Activated CD4-positive, alpha-beta memory T cell treated with anti-CD3 and anti-CD28 coated beads, Interleukin-2, amount 10 ng/mL, durations not matched to agents 7 days and 5 days (primary cell): ENCODE measurements at places on chromosomes 7 and 10. TPM values are rescaled to one million over a fixed set of nuclear protein-coding genes. Genes with fewer than 3 reads are reported as not detected.

FEZF1 gene
- total RNA-seq, result not detected

EN2 gene
- not detected for total RNA-seq

INSYN2A gene
- total RNA-seq, result not detected

GRCh38 chr10:109963439-109963838 lies 40.1 kb upstream of the XPNPEP1 start:
- no peak for DNase-seq
- H3K27ac ChIP-seq, result no peak overlapping the region
- peaks cover 2% of the 10 kb centered on the region for H3K27me3 ChIP-seq
- no peak overlapping the region for H3K4me3 ChIP-seq
- peaks cover 4% of the 10 kb centered on the region for H3K4me1 ChIP-seq

DNA sequence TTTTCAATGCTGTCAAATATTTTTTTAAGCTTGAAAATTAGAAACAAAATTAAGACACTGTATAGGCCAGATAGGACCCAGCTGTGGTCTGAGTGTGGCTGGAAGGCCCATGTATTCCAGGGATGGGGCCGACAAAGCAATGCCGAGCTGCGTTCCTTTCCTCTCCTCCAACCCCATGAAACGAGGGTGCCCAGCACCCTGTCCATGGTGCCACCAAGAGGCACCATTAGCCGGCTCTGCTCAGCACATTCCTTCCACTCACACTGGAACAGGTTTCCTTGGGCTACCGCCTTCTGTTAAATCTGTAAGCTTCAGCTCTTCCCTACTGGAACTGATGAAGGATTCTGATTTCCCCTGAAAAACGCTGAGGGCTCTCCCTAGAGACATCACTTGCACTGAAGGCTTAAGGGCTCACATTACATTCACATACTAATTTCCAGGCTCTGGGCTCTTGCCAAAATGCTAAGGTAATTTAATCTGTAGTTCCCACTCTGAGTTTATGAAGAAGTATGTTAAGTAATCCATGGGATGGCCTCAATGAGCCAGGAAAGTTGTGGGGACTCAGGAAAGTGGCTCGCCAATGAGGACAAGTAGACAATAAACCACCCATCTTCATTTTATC lies 73.7 kb upstream of the CAMK2B start:
- H3K4me3 ChIP-seq, result no peak overlapping the region
- no peak for DNase-seq
- no peak overlapping the region for H3K27ac ChIP-seq

- DNase-seq, result no peak
- no peaks in the 10 kb centered on the region for H3K4me1 ChIP-seq
- H3K27ac ChIP-seq, result no peak overlapping the region
- no peaks in the 10 kb centered on the region for H3K36me3 ChIP-seq
These were observed 126.3 kb upstream of the TCERG1L start for GRCh38 chr10:131437556-131438475.

DNA sequence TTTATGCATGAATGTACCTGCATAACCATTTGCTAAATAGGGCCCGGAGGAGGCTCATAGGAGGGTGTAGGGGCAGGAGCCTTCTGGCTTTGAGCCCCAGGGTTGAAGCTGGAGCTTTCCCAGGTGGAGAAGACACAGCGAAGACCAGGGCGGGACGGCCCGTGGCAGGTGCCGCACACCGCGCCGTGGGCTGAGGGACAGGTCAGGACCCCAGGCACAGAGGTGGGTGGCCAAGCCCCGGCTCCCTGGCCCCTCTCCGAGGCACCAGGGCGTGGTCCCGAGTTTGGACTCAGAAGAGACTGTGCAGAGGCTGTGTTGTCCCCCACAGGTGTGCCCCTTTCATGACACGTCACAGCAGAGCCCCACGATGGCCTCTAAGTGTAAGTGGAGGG lies 56.5 kb downstream of the PWWP2B start:
- H3K4me1 ChIP-seq, result peaks cover 15% of the 10 kb centered on the region
- H3K36me3 ChIP-seq, result no peaks in the 10 kb centered on the region
- DNase-seq, result no peak
- no peak overlapping the region for H3K4me3 ChIP-seq

CXCL12 gene
- not detected for total RNA-seq

DNA sequence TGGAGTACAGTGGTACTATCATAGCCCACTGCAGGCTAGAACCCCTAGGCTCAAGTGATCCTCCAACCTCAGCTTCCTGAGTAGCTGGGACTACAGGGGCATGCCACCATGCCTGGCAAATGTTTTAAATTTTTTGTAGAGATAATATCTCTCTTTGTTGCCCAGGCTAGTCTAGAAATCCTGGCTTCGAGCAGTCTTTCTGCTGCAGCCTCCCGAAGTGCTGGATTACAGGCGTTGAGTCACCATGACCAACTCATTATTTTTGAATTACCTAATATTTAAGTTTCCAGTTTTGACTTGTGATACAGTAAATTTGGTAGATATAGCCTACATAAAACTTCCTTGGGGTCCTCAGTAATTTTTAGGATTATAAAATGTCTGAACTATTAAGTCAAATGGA lies 74.1 kb downstream of the RUNDC3B start:
- H3K4me3 ChIP-seq, result no peak overlapping the region
- no peak for DNase-seq
- no peaks in the 10 kb centered on the region for H3K36me3 ChIP-seq
- no peaks in the 10 kb centered on the region for H3K27me3 ChIP-seq

GRCh38 chr7:55452971-55453370 lies 87.8 kb downstream of the LANCL2 start:
- no peak for DNase-seq
- H3K36me3 ChIP-seq, result peaks cover 19% of the 10 kb centered on the region
- H3K4me3 ChIP-seq, result no peak overlapping the region

EVX1 gene
- total RNA-seq, result not detected

- H3K4me3 ChIP-seq, result no peak overlapping the region
- H3K4me1 ChIP-seq, result no peaks in the 10 kb centered on the region
- no peaks in the 10 kb centered on the region for H3K36me3 ChIP-seq
- no peaks in the 10 kb centered on the region for H3K27me3 ChIP-seq
These were observed 564.1 kb upstream of the KCND2 start for GRCh38 chr7:119708891-119709290.

DNA sequence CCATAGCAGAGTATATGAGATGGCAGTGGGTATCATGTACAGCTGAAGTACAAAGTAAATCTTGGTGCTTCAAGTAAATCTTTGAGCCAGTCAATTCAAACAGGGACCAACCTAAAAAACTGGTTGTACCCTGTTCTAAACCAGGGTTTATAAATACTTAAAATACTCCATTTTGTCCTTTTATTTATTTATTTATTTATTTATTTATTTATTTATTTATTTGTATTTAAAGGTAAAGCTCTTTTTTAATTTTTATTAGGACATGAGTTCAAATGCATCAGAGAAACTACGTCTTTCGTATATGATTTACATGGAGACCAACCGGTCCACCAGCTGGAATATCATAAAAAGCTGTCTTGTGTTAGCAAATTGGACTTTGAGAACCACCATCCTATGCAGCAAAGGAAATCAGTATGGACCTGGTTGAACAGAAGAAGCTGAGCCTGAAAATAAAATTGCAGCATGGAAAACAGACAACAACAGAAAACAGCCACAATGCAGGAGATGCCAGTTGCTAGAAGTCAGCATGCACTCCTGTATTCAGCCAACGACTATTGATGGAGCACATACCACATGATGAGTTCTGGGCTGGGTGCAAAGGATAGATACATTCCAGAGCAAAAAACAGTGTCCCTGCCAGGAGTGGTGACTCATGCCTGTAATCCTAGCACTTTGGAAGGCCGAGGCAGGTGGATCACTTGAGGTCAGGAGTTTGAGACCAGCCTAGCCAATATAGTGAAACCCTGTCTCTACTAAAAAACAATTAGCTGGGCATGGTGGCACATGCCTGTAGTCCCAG lies 60.0 kb downstream of the PLXNA4 start:
- DNase-seq, result no peak
- H3K27ac ChIP-seq, result no peak overlapping the region
- H3K4me3 ChIP-seq, result no peak overlapping the region
- no peaks in the 10 kb centered on the region for H3K27me3 ChIP-seq
- no peaks in the 10 kb centered on the region for H3K36me3 ChIP-seq

NEBL gene
- total RNA-seq, result not detected

MSRB2 gene
- 11.7 TPM for total RNA-seq

DNA sequence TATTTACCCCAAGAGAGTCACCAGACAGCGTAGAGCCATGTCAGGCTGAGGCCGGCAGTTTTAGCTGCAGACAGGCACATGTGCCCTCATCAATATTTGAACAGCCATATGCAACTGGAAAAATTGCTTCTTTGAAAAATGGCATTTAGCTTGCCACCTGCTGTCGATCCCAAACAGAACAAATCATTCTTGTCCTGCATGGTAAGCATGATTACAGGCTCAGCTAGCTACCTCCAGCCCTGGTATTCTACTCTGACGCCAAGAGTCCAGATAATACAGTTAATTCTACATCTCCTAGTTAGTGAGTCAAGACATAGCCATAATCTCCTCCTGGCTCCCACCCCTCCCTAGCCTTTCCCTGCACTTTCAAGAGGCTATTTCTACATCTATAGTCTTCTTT lies 7.7 kb downstream of the CREB3L2 start:
- peaks cover 33% of the 10 kb centered on the region for H3K36me3 ChIP-seq
- no peaks in the 10 kb centered on the region for H3K27me3 ChIP-seq
- peaks cover 41% of the 10 kb centered on the region for H3K4me1 ChIP-seq
- no peak for DNase-seq
- no peak overlapping the region for H3K4me3 ChIP-seq

DNA sequence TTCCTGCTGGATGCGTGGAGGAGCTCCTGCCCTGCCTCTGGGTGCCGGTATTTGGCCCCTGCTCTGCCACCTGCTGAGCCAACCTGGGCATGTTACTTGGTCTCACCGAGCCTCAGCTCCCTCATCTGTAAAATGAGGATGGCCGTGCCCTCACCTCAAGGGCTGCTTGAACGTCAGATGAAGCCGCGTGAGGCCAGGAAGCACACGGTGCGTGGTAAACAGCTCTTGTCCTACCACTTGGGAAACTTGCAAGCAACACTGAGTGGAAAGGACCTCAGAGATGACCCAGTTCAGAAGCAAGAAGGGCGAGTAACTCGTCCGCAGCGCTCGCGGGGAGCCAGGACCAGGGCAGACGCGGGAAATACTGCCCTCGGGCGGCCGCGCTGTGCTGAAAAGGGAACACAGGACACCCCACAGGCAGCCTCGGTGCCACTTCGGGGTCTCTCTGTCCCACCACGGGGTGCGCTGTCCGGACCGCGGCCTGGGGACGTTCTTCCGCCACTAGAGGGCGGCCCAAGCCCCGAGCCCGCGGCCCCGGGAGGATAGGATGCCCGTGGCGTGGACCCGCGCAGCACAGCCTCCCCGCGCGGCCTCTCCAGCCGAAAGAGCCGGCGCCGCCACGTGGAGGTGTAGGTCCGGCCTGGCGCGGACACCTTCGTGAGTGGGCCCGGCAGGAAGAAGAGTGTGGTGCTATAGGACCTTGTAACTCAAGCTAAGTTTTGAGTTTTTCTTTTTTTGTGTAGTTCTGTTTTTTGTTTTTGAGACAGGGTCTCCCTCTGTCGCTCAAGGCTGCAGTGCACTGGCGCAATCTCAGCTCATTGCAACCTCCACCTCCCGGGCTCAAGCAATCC lies 94.1 kb downstream of the PRKAG2 start:
- H3K27ac ChIP-seq, result no peak overlapping the region
- H3K27me3 ChIP-seq, result no peaks in the 10 kb centered on the region
- peak overlapping the region; percentile 61 for H3K4me3 ChIP-seq
- no peaks in the 10 kb centered on the region for H3K36me3 ChIP-seq

GRCh38 chr7:121576148-121576917 lies 180.2 kb upstream of the FAM3C start:
- no peak overlapping the region for H3K4me3 ChIP-seq
- H3K27me3 ChIP-seq, result peaks cover 25% of the 10 kb centered on the region
- DNase-seq, result no peak
- no peaks in the 10 kb centered on the region for H3K36me3 ChIP-seq
- no peak overlapping the region for H3K27ac ChIP-seq

GRCh38 chr7:46007990-46008643 lies 87.0 kb upstream of the IGFBP3 start:
- no peaks in the 10 kb centered on the region for H3K36me3 ChIP-seq
- DNase-seq, result no peak
- H3K4me3 ChIP-seq, result no peak overlapping the region
- no peaks in the 10 kb centered on the region for H3K27me3 ChIP-seq

STEAP1 gene
- total RNA-seq, result 0.53 TPM

DNA sequence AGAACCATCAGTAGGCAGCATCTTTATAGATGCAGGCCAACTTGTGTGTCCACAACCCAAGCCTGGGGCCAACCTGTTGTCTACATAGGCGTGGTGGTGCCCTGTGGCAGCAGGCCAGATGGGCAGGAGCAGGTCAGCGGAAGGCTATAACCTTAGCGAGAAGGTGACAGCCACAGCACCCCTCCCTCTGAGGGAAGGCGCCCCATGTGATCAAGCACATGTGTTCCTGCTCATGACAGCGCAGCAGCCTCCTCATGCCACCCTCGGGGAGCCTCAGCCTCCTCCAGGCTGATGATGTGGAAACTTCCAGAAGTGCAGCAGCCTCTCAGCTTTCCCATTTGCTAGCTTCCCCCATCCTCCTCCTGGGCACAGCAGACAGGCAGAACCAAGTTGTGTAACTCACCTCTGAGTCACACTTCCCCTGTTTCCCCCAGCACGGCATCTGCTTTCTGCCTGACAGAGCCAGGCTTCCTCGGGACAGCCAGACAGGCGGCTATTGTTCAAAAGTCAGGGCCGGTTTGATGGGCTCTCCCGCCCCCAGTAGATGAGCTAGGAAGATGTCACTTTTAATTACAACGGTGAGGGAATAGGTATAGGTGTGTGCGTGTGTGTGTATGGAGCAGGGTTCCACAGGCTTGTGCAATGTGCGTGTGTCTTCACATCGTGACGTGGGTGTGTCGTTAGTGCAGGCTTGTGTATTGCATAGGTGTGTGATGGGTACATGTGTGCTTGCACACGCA lies 312.0 kb upstream of the ZMIZ1 start:
- no peaks in the 10 kb centered on the region for H3K36me3 ChIP-seq
- peaks cover 2% of the 10 kb centered on the region for H3K4me1 ChIP-seq
- H3K27ac ChIP-seq, result no peak overlapping the region

DNA sequence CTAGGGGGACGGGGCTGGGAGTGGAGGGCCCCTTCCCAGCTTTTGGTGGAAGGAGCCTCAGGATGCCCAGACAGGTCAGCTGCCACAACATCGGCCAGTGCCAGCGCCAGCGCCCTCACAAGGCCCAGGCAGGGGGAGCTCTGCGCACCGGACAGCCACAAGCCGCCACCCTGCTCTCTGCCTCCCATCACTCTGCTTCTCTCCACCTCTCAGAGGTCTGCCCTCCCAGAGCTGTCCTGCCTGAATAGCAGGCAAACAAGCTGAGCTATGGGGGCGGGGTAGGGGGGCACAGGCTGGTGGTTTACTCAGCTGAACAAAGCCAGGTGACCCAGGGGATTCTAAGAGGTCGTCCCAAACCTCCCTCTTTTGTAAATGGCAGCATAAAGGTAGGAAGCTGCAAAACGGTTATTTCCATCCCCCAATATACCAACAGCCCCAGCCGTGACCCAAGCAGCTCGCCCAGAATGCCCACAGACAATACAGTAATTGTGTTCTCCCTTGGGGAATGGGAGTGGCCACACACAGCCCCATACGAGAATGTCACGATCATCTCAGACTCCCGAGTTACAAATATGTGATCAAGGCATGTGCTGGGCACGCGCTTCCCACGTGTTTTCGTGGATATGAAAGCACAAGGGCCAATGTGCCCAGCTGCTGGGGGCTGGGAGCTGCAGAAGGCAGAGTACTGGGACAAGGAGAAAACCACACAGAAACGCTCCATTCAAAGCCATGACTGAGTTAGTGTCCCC lies 19.7 kb downstream of the FAM53B start:
- DNase-seq, result no peak
- H3K4me1 ChIP-seq, result peaks cover 91% of the 10 kb centered on the region
- H3K4me3 ChIP-seq, result no peak overlapping the region
- H3K36me3 ChIP-seq, result peaks cover 47% of the 10 kb centered on the region
- H3K27me3 ChIP-seq, result no peaks in the 10 kb centered on the region

- H3K27ac ChIP-seq, result no peak overlapping the region
- H3K27me3 ChIP-seq, result peaks cover 82% of the 10 kb centered on the region
- H3K36me3 ChIP-seq, result no peaks in the 10 kb centered on the region
- DNase-seq, result no peak
- H3K4me3 ChIP-seq, result no peak overlapping the region
- peaks cover 15% of the 10 kb centered on the region for H3K4me1 ChIP-seq
These were observed 2.2 kb downstream of the EMX2 start for GRCh38 chr10:117544711-117545140.
